ENCODE measurements at places on chromosomes 6 and 20.

DNA sequence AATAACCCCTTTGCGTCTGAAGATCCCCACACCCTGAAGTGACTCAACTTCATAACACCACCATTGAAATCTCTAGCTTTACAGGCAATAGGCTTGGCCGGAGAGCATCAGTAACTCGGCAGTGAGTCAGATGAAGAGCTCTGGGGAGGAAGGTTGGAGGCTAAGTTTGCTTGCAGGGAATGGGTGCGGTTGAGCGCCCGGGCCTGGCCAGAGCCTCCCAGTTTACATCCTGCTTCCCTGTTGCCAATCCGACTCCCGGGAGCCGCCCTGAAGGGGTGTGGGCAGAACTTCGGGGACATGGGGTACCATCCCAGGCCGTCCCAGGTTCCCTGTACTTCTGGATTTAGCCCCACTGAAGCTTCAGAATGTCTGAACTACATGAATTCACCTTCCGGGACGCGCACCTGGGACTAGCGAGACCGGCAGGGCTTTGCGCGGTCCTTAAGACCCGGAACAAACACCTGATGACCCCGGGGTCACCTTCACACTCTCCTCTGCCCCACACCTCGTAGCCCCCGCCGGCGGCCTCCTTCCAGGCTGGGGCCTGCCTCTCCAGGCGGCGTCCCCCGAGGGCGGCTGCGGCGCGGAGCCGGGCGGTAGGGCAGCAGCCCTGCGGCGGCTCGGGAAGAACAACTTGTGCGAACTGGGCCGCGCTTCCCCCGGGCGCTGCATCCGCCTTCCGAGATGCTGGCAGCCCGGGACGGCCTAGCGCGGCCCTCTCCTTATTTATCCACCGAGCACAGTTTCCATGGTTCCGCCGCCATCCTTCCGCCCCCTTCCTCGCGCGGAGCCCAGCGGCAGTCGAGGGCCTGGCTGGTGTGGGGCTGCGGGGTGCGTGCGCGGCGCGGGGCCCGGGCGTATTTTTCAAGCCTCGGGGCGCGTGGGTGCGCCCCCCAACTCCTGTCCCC is 56.6 kb upstream of the RREB1 start:
- DNase-seq, result no peak

GRCh38 chr6:94636780-94637385 is 940.5 kb upstream of the MANEA start:
- no peak for DNase-seq

DNA sequence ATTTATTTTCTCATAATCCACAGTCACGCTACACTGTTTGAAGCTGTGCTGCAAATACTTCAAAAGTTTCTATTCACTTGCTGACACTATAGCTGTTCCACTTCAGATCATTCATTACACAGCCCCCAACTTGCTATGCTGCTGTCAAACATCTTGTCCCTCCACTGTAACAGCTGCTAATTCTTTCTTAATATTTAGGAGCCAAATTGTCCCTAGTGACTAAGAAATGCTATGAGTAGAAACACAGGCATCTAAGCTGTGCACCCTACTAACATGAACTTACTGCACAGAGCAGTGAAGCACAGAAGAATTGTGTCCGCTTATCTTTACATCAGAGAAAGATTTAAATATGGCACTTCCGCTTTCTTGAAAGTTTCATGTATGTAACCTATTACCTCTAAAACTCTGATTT is 91.3 kb downstream of the PDE10A start:
- no peak for DNase-seq

DNA sequence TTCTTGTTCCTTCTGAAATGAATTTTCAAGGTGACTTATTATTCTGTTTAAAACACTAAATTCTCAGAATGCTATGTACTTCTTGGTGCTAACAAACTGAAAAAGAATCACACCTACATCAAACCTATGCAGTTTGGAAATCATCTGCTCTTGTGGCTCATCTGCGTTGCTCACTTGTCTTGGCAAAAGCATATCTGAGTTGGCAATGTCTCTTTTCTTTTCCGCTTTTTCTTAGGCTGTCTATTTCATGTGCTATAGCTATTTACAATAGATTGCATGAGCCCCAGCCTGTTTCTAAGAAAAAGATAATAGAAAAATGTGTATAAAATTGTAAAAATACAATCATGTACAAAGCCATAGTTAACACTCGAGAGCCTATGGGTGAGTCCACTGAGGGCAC is 348.9 kb upstream of the AGPAT4 start:
- no peak for DNase-seq

GRCh38 chr6:166605752-166606151 is 19.3 kb upstream of the RAMACL start:
- no peak for DNase-seq

GRCh38 chr6:75285283-75285639 is 669 bp upstream of the TMEM30A start:
- no peak for DNase-seq

DNA sequence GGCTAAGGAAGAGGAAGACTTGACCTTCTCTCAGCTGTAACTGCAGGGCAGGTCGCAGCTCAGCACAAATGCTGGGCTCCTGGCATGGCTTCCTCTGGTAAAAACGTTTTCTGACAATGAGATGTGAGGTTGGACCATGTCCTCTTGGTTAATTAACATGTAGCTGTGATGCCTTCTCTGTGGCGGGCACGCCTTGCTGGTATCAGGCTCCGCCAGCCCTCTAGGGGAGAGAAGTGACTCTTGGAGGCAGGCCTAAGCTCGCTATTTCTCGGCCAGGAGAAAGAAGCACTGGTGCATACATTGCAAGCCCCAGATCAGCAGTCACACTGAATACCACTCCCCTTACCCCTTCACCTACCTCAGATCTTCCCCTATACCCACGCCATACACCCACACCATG is 65.0 kb downstream of the QRSL1 start:
- no peak for DNase-seq

All from forelimb muscle (tissue), 1 donor.